ENCODE measurements at places on chromosomes 1 and 21. TPM values are rescaled to one million over a fixed set of nuclear protein-coding genes. Genes with fewer than 3 reads are reported as not detected.
A peak's percentile ranks its signal among the peaks of the same experiment; 100 is the strongest.

- DNase-seq: no peak
Measured at GRCh38 chr1:222928212-222928611, 113.4 kb downstream of the DISP1 start.

The VSIG8 gene
- total RNA-seq: not detected

The C1orf210 gene
- not detected for total RNA-seq

The SPOCD1 gene
- 52.0 TPM for total RNA-seq

- peak; percentile 83 for DNase-seq
Measured at GRCh38 chr1:103496014-103496635, 29.4 kb upstream of the RNPC3 start.

- peak; percentile 93 for DNase-seq
Measured at GRCh38 chr1:43582162-43582566, 51.5 kb downstream of the PTPRF start.

Data from LHCN-M2 (cell line).